Femur (tissue), 1 donor: ENCODE measurements at places on chromosomes 3 and 15.

DNA sequence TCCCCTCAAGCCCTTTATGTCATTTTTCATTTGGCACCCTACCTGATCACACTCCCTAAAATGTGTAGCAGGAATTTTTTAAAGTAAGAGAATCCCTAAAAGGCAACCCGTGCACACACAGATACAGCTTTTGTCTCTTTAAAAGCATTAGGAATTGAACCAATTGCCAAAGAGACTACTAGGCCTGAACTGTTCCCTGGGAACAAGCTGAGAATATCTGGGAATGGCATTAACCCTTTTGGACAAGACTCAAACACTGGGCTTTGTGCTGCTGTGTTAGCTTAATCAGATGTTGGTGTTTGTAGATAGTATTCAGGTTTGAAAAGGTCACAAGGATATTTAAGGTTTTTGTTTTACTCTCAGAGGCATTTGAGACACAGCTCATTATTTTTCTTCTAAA lies 414.4 kb upstream of the PDZRN3 start:
- DNase-seq = no peak

- DNase-seq = peak; percentile 73
Measured at GRCh38 chr15:78638658-78639314, 2.2 kb downstream of the CHRNB4 start.

DNA sequence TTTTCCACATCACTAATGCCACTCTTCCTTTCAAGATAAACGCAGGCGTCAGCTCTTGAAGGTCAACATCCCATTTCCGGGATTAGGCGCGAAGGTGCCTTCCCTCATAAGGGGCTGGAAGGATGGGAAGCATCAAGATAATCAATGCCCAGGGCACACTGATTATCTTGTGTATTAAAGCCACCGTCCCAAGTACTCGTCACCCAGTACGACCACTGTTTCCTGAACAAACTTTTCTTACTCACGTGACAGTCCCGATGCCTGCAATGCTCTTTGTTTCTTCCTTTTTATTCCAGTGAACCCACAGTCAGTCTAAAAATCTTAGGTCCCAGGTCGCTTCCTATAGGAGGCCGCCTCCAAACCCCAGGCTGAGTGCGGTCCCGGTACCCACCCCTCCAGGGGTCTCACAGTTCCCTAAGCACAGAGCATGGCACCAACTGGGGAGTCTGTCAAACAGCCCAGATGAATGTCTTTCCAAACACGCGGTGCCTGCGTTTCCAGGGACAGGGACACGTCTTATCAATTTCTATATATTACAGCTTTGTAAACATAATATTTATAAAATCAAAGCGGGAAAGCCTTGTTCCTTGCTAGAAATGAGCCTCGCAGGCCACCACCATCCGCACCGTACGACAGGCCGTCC lies 589 bp downstream of the ANAPC13 start:
- DNase-seq = no peak

DNA sequence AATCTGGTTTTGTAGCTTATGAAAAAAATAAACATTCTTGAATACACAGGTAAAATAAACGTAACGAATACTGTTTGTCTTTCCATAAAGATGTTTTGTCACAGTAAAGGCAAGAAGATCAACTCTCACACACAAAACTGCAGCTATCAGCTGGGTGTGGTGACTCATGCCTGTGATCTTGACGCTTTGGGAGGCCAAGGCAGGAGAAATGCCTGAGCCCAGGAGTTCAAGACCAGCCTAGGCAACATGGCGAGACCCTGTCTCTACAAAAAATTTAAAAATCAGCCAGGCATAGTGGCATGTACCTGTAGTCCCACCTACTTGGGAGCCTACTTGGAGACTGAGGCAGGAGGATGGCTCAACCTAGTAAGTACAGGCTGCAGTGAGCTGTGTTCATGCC lies 39.6 kb downstream of the CBLB start:
- DNase-seq = no peak

DNA sequence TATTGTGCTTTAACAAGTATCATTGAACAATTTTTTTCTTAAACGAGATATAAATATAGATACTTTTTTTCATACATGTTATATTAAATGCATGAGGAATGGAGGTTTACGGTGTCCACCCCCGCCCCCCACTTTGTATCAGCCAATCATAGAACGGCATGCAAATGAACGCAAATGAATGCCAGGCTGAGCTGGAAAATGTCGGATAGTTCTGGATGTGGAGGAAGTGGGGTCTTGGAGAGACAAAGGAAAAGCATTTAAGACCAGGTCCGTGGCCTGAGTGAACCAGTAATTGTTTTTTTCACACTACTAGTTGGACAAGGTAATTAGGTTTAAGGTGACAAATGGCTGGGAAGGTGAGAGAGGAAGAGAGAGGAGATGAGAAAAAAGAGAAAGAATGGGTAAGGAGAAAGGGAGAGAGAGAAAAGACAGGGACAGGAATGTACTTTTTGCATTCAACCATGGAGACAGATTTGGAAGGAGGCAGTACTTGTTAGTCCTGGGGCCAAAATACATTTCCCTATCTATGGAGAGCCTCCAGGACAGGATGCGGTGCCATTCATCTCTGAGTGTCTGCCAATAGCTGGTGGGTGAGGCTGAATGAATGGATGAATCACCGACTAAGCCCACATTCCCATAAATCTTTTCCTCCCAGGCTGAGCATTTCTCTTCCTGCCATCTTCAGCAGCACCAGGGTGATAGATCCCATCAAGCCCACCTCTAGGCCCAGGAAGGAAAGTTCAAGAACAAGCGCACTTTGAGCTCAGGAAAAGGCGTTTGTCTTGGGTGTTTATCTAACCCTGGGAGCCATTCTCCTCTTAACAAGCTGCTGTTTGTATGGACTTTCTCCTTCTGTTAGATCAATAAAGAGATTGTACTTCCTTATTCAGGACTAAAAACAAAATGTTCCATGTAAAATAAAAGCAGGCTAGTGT lies 1.4 kb upstream of the RAD18 start:
- DNase-seq = no peak
